DMS 273 treated with DMSO at 0.1 percent for 48 hours (cell line): ENCODE measurements at places on chromosomes 1 and 21.

GRCh38 chr1:81183051-81183450 is 617.7 kb upstream of the ADGRL2 start:
- no peak for DNase-seq

- DNase-seq: no peak
These were observed 19.4 kb downstream of the BLZF1 start for GRCh38 chr1:169387399-169387798.

- DNase-seq: no peak
These were observed 34.4 kb downstream of the ADAMTS1 start for GRCh38 chr21:26810676-26811415.

GRCh38 chr1:53449021-53449420 is 10.2 kb upstream of the DMRTB1 start:
- no peak for DNase-seq

DNA sequence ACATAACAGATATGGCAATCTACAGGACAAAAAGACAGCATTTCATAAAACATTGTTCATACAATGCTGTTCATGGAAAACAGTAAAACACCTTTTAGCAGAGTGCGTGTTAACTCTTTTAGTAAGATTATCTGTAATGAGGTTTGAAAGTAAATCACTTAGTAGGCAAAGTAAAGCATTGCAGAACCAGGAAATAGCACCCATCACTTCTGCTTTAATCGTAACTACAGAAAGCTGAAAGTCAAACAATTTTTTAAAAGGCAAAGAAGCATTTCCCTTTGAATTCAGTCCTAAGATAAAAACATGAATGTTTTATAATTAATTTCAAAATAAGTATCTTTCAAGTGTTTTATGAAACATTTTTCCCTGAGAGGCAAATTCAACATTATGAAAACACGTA is 63.3 kb upstream of the RNF11 start:
- DNase-seq: no peak

GRCh38 chr1:27979151-27979858 is 19.5 kb downstream of the XKR8 start:
- DNase-seq: peak; percentile 17

GRCh38 chr1:12760256-12760795 is 13.2 kb upstream of the PRAMEF12 start:
- no peak for DNase-seq

GRCh38 chr1:213303286-213303685 is 252.2 kb downstream of the RPS6KC1 start:
- no peak for DNase-seq

GRCh38 chr1:166139735-166140134 is 27.1 kb downstream of the FAM78B start:
- no peak for DNase-seq

- no peak for DNase-seq
These were observed 49.3 kb downstream of the KIAA0319L start for GRCh38 chr1:35507947-35508346.

DNA sequence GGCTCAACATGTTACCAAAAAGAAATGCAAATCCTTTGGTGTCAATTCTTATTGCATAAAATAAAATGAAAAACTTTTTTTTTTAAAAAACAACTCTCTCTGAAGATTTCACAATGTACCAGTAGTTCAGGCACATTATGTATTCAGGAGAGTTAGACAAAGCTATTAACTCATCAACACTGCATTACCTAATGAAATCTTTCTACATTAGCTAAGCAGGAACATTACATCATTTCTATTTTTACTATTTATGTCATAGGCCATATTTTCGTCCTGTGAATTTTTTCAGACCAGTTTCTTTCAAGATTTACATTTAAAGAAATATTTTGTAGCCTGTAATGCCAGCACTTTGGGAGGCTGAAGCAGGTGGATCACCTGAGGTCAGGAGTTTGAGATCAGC is 366.2 kb downstream of the USH2A start:
- no peak for DNase-seq

DNA sequence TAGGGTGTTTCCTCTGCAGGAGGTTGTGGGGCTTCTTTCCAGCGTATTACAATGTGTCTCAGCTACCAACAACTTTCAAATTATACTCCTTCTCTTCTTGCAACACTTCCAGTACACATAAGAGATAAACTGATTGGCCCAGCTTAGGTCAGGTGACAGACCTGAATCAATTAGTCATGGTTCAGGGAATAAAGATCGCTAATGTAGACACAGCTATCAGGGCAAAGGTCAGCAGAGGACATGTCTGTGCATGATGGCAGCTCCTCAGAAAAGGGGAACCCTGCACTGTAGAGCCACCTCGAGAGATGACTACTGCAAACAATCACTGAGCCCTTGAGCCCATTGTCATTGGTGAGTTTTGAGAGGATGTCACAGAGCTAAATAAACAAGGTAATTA is 36.8 kb upstream of the PKN2 start:
- no peak for DNase-seq

DNA sequence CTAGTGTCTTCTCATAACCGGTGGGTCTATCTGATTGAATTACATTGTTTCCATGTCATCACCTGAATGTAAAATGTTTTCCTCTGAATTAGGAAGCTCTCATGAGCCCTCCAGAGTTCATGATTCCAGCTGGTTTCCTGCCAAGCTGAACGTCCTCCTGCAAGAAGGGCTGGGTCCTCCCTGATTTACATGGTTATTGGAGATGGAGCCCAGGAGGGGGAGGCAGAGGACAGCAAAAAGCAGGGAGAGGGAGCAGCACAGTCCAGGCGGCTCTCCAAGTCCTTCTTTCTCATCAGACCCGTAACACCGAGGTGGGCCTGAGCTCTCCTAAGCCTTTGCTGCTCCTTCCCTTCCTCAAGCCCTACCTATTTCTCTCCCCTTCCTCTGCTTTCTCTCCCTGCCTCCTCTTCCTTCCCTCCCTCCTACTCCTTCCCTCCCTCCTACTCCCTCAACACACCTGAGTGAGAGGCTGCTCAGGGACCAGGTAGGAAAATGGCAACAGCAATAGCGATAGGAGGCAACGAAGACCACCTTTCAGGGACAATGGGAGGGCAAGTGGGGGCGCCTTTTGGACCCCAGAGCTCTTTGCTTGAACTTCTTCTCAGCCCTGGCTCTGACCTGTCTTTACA is 265.9 kb downstream of the PRDM2 start:
- peak; percentile 42 for DNase-seq

- no peak for DNase-seq
These were observed 14.9 kb downstream of the TMEM51 start for GRCh38 chr1:15168479-15168878.

DNA sequence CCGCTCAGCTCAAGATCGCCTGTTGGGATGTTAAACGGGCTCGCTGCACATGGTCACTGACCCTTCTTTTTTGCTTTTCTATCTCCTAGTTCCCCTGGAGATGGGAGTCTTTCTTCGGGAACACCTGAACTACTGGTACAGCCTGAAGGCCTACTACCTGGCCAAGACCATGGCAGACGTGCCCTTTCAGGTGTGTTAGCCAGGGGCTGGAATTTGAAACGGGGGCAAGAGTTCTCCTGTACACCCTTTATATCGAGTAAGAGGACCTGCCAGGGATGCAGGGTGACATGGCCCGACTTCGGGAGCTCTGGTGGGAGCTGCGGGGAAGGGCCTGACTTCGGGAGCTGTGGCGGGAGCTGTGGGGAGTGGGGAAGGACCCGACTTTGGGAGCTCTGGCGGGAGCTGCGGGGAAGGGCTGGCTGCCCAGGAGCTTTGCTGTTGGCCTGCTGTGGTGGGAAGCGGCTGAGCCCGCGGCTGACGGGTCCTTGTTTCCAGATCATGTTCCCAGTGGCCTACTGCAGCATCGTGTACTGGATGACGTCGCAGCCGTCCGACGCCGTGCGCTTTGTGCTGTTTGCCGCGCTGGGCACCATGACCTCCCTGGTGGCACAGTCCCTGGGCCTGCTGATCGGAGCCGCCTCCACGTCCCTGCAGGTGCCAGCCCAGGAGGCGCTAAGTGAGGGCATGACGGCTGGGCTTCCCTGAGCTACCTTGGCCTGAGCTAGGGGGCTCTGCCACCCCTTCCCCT is 24.0 kb downstream of the TFF3 start:
- DNase-seq: no peak

DNA sequence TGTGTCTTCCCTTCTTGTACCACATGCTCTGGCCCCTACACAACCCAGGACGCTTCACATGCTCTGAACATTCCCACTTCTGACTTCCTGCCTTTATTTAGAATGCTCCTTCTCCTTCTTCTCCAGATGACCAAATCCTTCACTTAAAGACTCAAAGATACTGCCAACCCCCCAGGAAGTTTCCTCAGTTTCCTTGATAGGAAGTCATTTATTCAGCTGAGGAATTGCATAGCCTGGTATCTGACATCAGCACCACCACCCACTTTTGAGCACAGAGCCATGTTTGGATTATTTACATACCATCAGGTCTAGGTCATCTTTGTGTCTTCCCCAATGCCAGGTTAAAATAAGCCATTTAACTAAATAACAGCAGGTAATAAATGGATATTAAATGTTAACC is 42.4 kb downstream of the GFI1 start:
- no peak for DNase-seq

DNA sequence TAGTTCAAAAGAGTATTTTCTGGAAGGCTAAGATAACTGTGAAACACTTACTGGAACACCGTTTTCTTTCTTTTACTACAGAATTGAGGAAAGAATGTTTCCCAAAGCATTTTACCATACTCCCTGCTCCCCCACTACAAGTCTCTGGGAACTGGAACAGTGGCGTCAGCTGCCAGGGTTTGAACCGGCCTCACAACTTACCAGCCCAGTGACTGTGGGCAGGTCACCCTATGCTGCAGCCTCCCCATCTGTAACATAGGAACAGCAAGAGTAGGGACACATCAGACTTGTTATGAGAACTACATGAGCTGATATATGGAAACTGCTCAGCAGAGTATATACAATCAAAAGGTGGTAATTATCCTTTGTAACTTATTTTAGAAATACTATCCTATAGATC is 91.5 kb downstream of the PTPN14 start:
- DNase-seq: no peak

DNA sequence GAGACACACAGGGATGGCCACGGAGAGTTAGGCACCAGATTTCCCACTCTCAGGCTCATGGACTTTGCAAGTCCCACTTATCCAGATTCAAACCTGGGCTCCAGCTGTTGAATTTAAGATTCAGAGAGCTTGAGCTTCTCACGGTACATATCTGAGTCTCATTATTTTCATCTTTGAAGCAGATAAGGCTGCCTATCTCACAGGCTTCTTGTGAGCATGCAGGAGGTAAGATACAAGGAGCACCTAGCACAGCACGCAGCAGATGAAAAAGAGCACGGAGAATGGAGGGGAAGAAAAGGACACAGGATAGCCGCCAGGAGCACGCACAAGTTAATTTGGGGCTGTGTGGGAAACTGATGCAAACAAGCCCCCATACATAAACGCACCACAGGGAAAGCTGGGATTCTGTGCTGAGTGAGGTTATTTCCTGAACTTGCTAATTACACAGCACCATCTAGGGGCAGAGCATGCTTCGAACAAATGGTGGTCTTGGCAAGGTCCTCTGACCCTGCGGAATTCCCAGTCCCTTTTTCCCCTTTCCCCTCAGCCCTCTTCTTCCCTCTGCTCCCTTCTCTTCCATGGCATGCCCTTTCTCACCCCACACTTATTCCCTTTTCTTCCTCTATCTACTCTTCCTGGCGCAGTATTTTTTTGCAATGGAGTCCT is 134.7 kb upstream of the VANGL1 start:
- DNase-seq: no peak

DNA sequence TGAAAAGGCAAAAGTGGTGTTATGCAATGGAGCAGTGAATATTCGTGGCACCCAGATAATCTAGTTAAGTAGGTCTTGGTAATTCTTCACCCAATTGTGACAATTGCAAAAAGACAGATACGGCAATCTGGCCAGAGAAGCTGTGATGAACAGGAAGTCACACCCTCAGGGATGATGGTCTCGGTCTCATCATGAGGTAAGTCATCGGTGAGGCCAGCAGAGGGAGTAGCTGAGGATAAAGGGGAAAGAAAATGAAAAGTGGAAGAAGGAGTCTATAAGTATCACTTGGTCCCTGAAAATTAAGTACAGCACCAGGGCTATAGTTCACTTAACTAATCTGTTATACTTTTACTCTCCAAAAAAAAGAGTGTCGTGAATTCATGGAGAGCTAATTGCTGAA is 258.8 kb upstream of the NCAM2 start:
- no peak for DNase-seq
